ENCODE measurements at places on chromosomes 2 and 18.

GRCh38 chr18:51192696-51193095 is 4.8 kb downstream of the MEX3C start:
- DNase-seq = no peak

GRCh38 chr2:234335661-234336228 is 161.1 kb downstream of the ARL4C start:
- DNase-seq = no peak

- no peak for DNase-seq
These were observed 723 bp upstream of the SLC30A3 start for GRCh38 chr2:27263287-27264252.

GRCh38 chr2:134726645-134727044 is 7.8 kb upstream of the TMEM163 start:
- no peak for DNase-seq

DNA sequence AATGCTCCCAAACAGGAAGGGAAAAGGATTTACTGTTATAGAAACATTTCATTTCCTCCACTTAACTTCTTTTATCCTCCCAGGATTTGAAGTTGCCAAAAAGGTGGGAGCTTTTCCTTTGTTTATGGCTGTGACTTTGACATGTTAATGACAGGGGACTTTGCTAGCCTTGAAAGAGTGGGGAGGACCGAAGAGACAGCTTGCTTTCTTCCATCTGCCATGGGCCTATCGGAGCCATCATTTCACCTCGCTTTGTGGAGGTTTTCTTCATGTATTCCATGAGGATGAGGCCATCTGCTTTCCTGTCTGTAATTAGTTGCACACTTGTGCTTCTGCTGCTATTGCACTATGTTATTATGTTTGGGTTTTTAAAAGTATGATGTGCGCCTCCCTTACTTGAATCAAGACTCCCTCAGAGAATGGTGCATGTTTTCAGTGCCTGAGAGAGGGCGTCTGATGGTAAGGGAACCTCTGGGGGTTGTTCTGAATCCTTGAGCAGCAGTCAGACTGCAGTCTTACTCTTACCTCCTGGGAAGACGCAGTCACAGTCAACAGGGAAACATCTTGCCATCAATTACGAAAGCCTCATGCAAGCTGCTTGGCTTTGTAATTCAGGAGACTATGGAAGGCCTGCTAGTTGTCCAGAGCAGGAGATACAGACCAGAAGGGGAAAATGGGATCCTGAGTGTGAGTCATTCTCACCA is 173.3 kb upstream of the MGAT5 start:
- no peak for DNase-seq

DNA sequence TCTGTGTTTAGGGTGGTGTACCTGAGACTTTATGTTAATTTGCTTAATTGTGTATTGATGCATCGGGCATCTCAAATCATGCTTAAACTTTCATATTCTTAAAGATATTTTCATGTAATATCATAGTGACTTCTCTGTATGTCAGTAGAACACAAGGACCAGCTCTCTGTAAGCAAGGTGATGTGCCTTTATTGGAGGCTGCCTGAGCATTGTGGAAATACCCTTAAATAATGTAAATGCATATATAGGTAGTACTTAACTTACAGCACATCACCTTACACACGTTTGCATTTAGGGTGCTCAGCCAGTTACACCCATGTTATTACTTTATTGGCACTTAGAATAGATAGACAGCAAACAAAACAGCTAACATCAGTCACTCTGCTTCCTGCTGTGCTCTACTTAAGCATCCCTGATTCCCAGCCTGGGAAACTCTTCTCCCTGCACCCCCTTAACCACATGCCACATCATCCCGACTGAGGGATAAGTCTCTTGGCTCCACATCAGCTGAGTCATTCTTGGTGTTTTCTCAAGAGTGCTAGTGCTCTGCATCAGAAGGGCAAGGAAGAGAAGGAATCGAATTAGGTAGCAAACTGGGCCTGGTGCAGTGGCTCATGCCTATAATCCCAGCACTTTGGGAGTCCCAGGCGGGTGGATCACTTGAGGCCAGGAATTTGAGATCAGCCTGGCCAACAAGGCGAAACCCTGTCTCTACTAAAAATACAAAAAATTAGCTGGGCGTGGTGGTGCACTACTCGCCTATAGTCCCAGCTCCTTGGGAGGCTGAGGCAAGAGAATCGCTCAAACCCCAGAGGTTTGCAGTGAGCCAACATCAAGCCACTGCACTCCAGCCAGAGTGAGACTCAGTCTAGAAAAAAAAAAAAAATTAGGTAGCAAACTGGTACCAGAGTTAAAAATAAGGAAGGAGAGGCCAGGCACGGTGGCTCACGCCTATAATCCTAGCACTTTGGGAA is 108.7 kb downstream of the MAP3K20 start:
- peak; percentile 61 for DNase-seq

DNA sequence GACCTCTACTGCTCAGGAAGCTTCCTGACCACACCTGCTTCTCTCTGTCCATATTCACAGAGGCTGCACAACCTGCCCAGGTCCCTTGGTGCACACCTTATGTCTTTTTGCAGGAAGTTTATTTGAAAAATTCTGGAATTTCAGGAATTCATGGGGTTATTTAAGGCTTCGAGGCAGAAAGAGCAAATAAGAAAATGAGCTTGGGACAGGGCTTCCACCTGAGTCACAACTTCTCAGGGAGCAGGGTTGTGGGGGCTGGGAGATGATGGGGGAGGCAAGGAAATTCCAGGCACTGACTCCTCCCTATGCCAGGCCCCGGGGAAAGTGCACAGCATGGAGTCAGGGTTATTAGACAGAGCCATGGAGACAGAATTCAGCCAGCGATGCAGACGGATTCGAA is 57.7 kb downstream of the INHBB start:
- DNase-seq = peak; percentile 91

GRCh38 chr2:12606472-12607000 is 110.2 kb upstream of the TRIB2 start:
- no peak for DNase-seq

- DNase-seq = no peak
These were observed 43.5 kb downstream of the SLC38A11 start for GRCh38 chr2:164911832-164912231.

GRCh38 chr2:12261986-12262680 is 454.6 kb upstream of the TRIB2 start:
- no peak for DNase-seq

- DNase-seq = no peak
These were observed 750.0 kb upstream of the ID2 start for GRCh38 chr2:7931808-7932207.

DNA sequence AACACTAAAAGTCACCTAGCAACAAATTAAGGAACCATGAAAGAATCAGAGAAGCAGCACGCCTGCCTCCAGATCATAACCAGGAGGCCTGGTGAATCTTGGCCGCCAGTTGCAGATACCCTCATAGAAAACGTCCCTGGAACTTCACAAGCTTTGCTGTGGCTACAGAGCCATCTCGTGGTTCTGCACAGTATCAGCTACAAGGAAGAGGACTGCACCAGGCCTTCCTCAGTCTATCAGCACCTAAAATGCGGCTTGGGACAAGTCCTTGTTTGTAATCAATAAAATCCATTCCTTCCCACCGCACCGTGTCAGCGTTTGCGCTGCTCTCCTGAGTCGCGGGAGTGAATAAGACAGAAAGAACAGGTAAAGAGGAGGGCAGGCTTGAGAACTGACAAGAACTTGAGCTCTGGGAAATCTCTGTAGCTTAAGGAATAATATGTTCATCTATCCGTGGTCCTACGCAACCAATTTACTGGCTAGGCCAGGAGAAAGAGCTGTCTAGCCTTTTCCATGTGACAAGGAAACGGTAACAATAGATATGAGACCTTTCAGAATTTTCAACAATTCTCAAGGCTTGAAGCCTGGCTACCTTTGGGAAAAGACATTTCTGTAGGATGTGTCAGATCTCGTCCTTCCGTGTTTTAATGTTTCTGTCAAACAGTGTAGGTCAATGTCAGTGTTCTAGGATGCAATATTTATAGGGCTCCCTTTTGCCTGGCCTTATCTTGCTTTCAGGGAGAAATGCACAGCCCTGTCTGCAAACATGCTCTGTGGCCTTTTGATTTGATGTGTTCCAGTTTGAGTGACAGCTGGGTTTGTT is 128.5 kb upstream of the RAB12 start:
- DNase-seq = peak; percentile 43

DNA sequence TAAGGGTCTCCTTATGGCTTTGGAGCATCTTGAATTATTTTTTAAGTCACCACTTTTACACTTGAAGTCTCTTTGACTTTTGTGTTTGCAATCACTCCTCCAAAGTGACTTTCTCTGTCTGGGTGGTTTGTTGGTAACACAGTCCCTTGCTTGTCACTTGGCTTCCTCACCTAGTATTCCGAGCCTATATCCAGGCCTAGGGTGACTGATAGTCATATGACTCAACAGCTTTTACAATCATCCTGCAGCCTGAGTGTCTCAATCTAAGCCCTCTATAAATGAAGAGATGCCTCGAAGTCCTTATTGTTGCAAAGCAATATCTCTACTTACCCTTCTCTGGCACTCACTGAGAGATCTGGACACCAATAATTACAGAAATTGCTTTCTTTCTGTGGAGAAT is 53.9 kb upstream of the SETBP1 start:
- DNase-seq = no peak

GRCh38 chr2:88698498-88699233 is 7.2 kb downstream of the RPIA start:
- peak; percentile 79 for DNase-seq

DNA sequence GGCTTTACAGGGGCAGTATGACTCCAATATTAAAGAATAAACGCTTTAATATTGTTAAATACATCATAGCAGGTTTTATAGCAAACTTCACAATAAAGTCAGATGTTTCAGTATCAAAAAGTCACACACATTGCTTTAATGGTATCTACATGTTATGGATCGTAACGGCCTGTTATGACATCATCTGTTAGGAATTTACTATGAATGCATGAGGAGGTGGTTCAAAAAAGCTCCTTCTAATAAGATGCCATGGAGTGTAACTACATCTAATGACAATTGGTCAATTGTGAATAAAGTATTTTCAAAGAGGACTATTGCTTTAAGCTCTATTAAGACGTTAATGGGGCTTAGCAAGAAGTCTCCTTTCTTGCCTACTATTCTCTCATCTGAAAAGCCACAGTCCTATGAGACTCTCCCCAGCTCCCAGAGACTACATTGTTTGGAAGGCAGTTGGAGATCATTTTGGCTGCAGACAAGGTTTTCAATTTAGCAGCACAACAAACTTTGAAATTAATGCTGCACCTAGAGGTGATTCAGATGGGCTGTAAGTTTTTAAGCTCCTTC is 300.7 kb upstream of the MEIS1 start:
- DNase-seq = no peak
